ENCODE measurements at places on chromosomes 6 and 20.

DNA sequence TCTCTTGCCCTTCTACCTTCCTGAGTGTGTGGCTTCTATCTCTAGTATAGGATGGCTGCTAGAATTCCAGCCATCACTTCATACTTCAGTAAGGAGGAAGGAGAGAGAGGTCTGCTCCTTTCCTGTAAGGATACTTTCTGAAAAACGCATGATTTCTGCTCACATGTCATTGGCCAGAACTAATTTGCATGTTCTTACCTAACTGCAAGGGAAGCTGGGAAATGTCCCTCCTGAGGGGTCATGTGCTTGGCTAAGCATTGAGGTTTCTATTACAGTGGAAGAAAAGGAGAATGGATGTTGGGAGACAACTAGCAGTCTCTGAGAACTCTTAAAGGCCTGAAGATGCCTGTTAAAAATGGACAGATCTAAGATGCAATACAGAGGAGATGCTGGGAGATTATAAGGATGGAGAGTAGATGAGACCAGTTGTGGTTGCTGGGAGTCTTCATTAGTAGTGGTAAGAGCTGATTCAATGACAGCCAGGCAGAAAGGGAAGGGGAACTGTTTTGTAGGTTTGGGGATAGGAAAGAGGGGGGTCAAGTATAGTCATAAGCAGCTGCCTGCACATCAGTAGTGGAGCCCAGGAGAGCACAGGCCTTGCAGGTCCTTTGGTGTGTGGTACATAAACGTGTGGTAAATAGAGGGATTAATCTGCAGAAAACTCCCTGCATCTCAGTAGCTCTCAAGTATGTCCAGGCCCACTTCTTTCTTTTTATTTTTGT, 20.2 kb downstream of the CDS2 start:
- no peak for DNase-seq

GRCh38 chr6:3220366-3220765, 7.1 kb downstream of the TUBB2B start:
- DNase-seq: no peak

- DNase-seq: no peak
Observed at GRCh38 chr6:157613011-157613522, 210.0 kb upstream of the SNX9 start.

- no peak for DNase-seq
Observed at GRCh38 chr6:163793011-163793983, 378.8 kb downstream of the QKI start.

DNA sequence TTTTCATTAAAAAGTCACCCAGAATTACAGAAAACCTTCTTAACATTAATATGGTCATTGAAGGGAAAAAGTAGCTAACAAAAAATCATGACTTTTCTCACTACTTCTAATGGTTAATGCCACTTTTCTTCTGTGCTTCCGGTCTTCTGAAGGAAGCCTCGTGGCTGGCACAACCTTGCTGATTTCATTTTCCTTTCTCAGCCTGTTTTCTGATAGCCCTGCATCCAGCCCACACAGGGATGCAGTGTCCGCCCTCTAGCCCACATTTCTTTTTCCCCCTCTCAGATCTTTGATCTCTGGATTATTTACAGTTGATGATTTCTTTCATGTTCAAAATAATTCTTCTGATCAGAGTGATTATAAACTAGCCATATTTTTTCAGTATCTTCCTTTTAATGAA, 655.4 kb upstream of the EPHA7 start:
- no peak for DNase-seq

GRCh38 chr6:5610640-5611039, 349.3 kb downstream of the FARS2 start:
- no peak for DNase-seq

- DNase-seq: no peak
Observed at GRCh38 chr20:43955062-43955749, 40.6 kb downstream of the TOX2 start.

GRCh38 chr6:166005944-166006899, 161.4 kb downstream of the TBXT start:
- no peak for DNase-seq

DNA sequence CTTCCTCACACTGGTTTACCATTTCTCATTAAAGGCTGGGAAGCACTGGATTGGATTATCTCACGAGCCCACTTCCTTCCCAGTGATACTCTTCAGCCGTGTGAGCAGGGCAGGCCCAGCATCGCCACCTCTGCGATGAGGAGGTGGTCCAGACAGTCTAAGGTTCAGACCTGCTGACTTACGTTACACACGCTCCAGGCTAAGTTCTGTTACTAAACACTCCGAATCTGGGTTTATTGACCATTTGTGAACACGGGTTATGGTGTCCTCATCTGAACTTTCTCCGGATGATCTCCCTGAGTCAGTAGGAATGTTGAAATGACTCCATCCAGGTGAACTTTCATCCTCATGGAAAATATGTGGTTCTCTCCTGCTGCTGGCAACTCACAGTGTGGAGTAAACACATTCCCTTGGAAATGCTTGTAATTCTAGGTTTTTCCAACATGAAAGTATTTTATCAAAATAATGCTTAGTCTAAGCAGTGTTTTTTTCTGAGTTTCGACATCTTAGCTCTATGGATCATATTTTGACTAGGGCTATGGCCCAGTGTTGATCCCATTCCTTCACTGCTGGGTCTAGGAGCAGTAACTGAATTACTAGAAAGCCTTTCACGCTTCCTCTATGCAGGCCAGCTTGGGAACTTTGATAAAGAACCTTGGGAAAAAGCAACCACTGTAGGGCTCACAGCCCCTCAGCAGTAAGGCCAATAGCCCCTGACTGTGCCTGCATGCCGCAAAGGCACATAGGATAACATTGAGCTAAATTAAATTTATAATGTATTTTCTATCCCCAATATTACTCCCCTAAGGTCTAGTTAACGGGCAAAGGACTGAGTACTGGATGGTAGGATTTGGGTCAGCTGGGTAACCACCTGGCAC, 37.7 kb upstream of the PXDC1 start:
- DNase-seq: no peak

DNA sequence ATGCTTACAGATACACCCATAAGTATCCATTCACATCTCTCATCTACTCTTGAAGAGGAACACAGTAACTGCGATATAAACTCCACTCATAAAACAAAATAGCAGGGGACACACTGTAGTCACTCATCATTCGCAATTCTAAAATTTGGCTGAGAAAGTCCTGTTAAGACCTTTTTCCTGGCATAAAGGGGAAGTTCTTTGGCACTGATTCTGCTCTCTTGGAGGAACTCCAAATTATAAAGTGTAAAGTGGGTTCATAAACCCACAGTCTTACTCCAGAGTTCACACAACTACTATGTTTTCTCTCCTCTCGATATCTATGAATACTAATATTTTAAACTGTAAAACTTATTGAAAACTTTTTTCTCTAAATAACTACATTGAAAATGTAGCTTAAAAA, 80.6 kb downstream of the ADGB start:
- no peak for DNase-seq

- peak; percentile 15 for DNase-seq
Observed at GRCh38 chr20:11766961-11767360, 150.7 kb upstream of the BTBD3 start.

GRCh38 chr6:125989631-125990030, 3.3 kb downstream of the TRMT11 start:
- DNase-seq: no peak

- DNase-seq: no peak
Observed at GRCh38 chr6:142803032-142803431, 141.9 kb downstream of the HIVEP2 start.

DNA sequence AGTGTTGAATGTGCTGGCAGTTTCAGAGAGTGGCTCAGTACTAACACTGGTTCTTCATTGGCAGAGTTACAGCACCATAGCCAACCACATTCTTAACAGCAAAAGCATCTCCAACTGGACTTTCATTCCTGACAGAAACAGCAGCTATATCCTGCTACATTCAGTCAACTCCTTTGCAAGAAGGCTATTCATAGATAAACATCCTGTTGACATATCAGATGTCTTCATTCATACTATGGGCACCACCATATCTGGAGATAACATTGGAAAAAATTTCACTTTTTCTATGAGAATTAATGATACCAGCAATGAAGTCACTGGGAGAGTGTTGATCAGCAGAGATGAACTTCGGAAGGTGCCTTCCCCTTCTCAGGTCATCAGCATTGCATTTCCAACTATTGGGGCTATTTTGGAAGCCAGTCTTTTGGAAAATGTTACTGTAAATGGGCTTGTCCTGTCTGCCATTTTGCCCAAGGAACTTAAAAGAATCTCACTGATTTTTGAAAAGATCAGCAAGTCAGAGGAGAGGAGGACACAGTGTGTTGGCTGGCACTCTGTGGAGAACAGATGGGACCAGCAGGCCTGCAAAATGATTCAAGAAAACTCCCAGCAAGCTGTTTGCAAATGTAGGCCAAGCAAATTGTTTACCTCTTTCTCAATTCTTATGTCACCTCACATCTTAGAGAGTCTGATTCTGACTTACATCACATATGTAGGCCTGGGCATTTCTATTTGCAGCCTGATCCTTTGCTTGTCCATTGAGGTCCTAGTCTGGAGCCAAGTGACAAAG, 17.0 kb upstream of the ADGRF4 start:
- no peak for DNase-seq

- DNase-seq: no peak
Observed at GRCh38 chr20:59857966-59858365, 75.5 kb downstream of the SYCP2 start.

- DNase-seq: no peak
Observed at GRCh38 chr6:116008470-116009243, 52.0 kb downstream of the FRK start.
